ENCODE measurements at places on chromosomes 16 and 17.

GRCh38 chr17:66375121-66375520 is 72.7 kb downstream of the PRKCA start:
- DNase-seq, result no peak

DNA sequence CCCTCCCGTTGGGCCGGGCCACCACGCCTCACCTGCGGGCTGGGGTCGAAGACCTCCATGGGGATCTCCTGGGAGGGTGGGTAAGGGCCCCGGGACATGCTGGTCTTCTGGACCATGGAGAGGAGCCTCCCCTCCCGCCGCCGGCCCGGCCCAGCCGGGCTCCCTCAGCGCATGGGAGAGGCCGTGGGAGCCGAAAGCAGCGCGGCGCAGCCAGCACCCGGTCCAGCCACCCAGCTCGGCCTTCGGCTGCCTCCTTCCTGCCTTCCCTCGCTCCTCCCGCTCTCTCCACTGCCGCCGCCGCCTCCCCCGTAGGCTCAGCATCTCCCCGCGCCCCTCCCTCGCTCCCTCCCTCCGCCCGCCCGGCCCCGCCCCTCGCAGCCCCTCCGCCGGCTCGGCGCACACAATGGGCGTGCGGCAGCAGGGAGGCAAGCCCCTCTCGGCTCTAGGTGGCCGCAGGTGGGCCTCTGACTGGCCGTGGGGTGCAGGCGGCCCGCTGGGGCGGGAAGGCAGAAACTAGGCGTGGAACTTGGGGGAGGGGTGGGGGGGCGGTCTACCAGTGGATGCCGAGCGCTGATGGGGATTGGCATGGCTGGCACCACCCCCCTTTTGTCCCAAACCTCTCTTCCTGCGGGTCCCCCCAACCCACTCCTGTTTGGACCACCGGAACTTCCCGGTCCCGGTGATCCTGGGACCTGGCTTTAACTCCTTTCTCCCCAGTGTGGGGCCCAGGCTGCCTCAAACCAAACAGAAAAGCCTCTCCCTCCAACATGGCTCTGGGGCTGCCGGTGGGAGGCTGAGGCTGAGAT is at the start of gene CACNB1:
Gene CACNB1 (minus strand): TSS at position 290 of the 806 bp plus-strand sequence. CDS start 174 bp downstream, at position 116.
- DNase-seq, result peak; percentile 25

GRCh38 chr16:75236736-75237397 is 14.6 kb downstream of the BCAR1 start:
- DNase-seq, result no peak

DNA sequence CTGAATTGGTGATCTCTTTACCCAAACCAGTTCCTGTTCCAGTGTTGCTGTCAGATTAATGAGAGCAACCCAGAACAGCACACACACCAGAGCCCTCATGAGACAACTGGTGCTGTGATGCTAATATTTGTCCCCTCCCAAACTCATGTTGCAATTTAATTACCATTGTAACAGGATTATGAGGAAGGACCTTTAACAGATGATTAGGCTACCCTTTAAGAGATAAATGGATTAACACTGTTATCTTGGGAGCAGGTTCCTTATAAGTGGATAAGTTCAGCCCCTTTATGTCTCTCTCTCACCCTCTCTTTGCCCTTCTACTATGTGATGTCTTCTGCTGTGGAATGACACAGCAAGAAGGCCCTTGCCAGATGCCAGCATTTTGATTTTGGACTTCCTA is 1.1 kb upstream of the CCDC182 start:
- no peak for DNase-seq

DNA sequence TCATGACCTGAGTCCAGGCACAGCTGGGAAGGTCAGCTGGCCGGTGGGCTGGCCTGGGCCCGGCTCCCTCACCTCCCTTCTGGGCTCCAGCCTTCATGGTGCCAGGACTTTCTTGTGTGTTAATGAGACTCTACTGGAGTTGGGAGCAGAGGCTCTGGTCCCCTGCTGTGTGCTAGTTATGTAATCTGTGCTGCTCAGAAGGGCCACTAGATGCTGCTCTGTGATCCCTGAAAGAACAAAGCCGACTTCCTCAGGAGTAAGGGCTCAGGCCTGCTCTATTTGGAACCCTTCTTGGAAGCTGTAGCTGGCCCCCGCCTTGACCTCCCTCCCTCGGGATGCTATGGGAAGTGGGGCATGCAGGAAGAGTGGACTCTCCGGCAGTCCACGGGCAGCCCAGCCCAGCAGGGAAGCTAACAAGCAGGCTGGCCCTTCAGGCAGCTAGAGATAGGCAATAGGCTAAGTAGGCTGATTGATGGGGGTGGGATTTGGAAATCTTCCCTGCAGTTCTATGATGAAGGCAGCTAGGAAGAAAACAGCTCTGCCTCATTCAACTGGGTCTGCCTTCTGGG is 3.3 kb upstream of the CDK5R1 start:
- DNase-seq, result no peak

- no peak for DNase-seq
These were observed 2.4 kb downstream of the PFN1 start for GRCh38 chr17:4945944-4946280.

DNA sequence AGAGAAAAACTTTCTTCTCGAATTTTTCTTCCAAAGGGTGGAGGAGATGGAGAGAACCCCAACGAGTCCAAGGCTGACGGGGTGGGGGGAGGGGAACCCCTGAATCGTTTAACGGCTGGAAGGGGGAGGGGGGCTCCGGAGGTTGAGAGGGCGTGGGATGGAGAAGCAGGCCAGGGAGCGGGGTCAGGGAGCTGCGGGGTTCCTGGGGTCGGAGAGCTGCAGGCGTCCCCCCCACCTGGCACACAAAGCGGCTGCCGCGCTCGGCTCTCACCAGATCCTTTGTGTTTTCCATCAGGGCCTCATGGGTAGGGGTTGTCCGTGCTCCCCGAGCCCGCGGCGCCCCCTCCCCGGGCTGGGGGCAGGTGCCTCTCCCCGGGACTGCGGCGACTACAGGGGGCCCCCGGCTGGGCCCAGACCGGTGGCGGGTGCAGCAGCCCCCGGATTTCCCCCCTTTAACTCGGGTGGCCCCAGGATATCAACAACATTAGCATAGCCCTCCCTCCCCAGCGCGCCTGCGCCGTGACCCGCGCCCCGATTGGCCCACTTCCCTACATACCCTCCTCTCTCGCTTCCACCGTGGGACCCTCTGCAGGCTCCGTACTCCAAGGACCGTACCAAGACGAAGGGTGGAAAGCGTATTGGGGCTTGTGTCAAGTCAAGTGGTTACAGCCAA is at the start of gene MBTD1:
Gene MBTD1 (minus strand): TSS at position 486 of the 673 bp plus-strand sequence. CDS start 34,888 bp downstream, outside the sequence.
- peak; percentile 83 for DNase-seq

GRCh38 chr16:70749681-70750601 is 51.0 kb downstream of the VAC14 start:
- DNase-seq, result no peak

DNA sequence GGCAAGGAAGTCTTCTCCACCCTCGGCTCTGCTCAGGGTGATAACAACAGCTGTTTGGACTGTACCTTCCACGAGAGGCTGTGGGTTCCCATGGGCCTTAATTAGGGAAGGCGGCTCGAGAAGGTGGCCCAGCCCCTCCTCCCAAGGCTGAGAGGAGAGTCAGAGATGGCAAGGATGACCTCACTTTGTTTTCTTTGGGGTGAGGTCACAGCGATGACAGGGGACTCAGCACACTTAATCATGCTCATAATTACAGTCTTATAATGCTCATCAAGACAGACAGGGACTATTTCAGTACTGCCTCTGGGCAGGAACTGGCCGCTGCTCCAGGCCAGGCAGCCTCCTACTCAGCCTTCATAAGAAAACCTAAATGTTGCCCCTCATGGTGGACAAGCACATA is 19.7 kb downstream of the WFDC1 start:
- DNase-seq, result no peak

Data from activated naive CD4-positive, alpha-beta T cell (primary cell).